ENCODE measurements at places on chromosomes 11 and 22.

- DNase-seq = no peak
These were observed 167.4 kb downstream of the MN1 start for GRCh38 chr22:27634043-27634740.

- DNase-seq = no peak
These were observed 22.1 kb downstream of the LMO1 start for GRCh38 chr11:8241373-8242117.

- DNase-seq = no peak
These were observed 162.4 kb downstream of the SOX6 start for GRCh38 chr11:16193897-16194381.

GRCh38 chr11:105734426-105734825, 124.6 kb downstream of the GRIA4 start:
- no peak for DNase-seq

DNA sequence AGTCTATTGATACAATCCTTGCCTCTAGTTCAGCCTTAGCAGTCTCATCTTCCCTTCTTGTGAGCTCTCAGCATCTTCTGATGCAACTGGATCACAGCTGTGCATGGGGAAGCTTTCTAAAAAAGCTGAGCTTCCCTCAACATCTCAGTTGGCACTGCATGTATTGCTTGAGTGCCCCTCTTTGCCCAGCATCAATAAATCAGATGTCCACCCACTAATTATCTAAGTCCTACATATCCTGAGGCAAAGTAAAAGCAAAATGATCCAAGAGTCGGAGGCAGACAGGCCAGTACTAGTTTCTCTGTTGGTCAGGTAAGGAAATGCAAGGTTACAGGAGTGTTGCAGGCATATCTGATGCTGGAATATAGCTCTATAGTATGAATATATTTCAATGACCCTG, 334.5 kb upstream of the NCAM1 start:
- no peak for DNase-seq

DNA sequence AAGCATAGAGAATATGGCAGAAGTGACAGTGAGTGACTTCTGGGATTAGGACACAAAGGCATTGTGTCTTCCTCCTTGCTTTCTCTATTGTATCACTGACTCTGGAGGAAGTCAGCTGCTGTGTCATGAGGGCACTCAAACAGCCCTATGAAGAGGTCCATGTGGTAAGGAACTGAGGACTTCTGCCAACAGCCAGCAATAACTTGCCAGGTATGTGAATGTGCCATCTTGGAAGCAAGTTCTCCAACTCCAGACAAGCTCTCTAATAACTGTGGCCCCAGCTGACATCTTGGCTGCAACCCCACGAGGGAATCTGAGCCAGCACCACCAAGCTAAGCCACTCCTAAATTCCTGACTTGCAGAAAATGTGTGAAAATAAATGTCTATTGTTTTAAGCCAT, 83.6 kb upstream of the ZBED5 start:
- DNase-seq = no peak

DNA sequence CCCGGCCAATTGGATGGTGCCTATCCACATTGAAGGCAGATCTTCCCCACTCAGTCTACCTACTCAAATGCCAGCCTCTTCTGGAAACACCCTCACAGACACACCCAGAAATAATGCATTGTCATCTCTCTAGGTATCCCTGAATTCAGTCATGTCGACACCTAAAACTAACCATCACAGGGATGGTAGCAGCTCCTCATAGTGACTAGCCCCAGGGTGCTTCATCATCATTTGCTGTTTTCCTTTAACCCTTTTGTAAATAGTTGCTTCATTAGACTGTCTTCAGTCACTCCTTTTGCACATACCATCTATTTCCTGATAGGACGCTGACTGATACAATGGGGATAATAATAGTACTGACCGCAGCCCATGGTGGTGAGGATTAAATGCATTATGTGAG, 18.8 kb upstream of the AMOTL1 start:
- DNase-seq = no peak

GRCh38 chr22:36197514-36198146, 4.0 kb downstream of the APOL4 start:
- DNase-seq = no peak

GRCh38 chr11:124762105-124762623, at the start of gene ESAM:
ESAM (minus strand) TSS chr11:124762290; CDS start chr11:124762154, 136 bp downstream.
- no peak for DNase-seq

GRCh38 chr11:107859459-107860239, 1.1 kb upstream of the SLC35F2 start:
- peak; percentile 35 for DNase-seq

DNA sequence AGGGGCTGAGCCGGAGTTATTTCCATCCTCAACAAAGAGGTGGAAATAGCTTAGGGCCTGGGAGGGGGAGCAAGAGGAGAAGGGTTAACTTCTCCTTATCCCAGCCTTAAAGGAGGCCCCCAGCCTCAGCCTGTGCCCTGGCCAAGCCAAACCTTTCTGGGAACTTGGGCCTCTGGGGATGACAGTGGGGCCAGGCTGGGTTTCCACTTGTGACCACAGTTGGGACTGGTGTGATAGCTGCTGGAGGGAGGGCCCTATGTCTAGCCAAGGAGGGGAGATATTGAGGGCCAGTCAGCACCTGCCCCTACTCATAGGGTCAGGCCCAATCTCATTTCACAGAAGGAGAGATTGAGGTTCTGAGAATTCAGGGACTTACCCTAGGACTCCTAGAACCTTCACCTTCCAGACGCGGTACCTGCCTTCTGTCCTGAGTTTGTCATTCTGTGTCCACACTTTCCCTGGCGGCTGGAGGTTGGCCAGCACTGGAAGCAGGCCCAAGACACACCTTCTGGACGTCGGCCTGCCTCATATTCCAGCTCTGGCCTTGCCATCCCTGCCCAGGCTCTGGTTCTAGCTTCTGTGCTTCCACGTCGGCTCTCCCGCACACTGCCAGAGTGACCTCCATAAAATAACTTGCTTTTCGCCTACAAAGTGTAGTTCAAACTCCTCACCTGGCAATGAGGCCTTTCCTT, 3.1 kb downstream of the RELT start:
- DNase-seq = no peak

- no peak for DNase-seq
These were observed 29.8 kb downstream of the SGSM3 start for GRCh38 chr22:40400159-40400558.

- DNase-seq = no peak
These were observed 63.4 kb downstream of the KCNJ1 start for GRCh38 chr11:128803449-128804245.

GRCh38 chr22:42277988-42278776, 7.7 kb upstream of the TCF20 start:
- DNase-seq = peak; percentile 74

- no peak for DNase-seq
These were observed 10.6 kb upstream of the CSNK1E start for GRCh38 chr22:38327805-38328204.

- DNase-seq = no peak
These were observed 123.0 kb upstream of the ANO5 start for GRCh38 chr11:22069844-22070243.

DNA sequence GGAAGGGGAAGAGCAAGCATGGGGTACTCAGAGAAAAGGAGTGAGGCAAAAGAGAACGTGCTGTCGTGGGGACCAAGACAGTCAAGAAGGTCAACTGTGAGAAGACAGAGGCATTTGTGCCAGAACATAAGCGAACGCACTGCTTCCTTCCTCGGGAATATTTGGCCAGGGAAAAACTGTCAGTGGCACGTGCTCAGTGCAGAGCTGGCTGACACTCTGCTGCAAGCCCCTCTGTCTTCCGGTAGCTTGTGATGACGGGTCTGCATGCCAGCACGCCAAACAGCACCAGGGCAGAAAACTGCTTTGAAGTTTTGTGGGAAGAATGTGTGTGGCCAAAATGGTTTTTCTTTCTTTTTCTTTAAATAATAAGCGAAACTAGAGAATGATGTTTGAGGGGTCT, 60.6 kb downstream of the SMCO4 start:
- DNase-seq = no peak

DNA sequence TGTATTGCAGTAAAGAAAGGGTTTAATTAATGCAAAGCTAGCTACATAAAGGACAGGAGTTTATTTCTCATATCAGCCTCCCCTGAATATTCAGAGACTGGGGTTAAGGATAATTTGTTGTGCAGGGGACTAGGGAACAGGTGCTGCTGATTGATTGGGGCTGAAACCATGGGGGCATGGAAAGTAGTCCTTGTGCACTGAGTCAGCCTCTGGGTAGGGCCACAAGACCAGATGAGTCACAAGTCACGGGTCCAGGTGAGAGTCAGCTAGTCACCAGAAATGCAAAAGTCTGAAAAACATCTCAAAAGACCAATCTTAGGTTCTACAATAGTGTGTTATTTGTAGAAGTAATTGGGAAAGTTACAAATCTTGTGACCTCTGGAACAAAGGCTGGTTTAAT, 32.9 kb upstream of the SYT13 start:
- DNase-seq = no peak

DNA sequence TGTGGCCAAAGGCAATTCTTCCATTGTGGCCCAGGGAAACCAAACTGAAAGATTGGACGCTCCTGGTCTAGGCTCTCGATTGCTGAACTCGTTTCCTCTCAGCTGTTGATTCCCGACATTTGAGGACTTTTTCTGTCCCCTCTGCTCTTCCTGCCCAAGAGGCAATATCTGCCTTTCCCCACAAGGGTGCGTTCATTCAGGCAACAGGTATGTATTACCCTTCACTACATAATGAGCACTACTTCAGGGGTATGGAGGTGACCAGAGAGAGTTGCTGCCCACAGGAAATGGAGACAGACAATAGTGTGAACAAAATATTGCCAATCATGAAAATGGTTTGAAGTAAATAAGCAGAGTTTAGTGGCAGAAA, 8.2 kb downstream of the PTH start:
- DNase-seq = no peak

- no peak for DNase-seq
These were observed 24.2 kb downstream of the PPFIBP2 start for GRCh38 chr11:7538031-7538430.

GRCh38 chr11:46808799-46809431, 37.2 kb downstream of the CKAP5 start:
- DNase-seq = no peak

DNA sequence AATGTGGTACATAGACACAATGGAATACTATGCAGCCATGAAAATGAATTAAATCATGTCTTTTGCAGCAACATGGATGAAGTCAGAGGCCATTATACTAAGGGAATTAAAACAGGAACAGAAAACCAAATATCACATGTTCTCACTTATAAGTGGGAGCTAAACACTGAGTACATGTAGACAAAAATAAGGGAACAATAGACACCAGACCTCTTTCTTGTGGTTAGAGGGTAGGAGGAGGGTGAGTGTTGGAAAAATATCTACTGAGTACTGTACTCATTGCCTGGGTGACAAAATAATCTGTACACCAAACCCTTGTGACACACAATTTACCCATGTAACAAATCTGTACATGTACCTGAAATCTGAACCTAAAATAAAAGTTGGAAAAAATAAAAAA, 59.1 kb upstream of the ANO5 start:
- no peak for DNase-seq

- no peak for DNase-seq
These were observed 1012.1 kb downstream of the OPCML start for GRCh38 chr11:132520199-132520598.

- no peak for DNase-seq
These were observed 16.8 kb downstream of the APOL6 start for GRCh38 chr22:35664955-35665587.

GRCh38 chr11:100727410-100727809, 40.3 kb downstream of the ARHGAP42 start:
- peak; percentile 11 for DNase-seq

GRCh38 chr22:43777286-43777685, 34.8 kb downstream of the EFCAB6 start:
- no peak for DNase-seq

DNA sequence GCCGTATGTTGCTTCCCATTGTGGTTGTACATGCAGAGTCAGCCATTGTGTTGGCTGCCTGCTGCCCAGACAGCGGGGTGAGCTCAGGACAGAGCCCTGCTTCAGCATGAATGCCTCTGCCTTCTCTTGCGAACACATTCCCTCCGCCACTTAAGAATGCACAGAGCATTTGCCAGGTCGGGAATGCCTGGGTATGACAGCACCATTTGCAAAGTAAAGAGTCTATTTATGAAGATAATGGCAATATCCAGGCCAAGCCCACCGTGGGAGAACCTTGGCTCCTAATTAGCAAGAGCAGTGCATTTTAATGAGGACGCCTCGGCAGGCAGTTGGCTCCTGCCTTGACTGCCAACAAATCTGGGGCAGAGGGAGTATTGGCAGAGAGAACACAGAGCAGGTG, 62.5 kb upstream of the SORL1 start:
- peak; percentile 7 for DNase-seq

DNA sequence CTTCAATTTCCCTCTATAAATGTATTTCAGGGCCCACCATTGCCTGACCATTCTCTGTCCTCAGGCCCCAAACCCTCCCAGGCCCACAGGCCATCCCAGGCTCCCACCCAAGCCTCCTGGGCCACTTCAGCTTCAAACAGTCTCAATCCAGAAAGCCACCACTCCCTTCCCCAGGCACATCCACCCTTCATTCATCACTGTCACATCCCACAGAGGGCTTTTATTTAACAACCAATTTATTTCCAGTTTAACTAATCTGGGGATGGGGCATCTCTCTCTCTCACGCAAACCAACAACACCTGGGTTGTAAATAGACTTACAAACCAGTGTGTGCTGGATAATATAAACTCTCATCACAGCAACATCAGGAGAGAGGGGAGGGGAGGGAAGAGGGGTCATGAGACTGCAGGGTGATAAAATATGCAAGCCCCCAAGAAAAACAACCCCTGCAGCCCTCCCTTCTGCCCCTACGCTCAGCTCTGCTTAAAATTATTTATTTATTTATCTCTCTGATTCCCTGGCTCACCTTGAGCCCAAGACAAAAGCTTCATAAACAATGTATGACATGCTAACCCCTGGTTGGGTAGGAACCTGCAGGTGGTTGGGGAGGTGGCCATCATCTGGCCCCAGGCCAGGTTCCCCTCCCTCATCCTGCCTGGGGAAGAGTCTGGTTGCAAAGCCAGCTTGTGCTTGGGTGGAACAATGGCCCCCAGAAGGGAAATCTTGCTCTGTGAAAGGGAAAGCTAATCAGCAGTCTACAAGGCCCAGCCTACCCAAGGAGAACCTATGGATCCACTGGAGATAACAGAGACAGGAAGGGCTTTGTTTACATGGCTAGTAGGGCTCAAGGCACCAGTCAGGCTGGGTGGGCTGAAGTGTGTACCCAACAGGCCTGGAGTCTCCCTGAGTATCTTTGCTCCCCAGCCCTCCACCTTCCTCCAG, 359.2 kb downstream of the BUD13 start:
- DNase-seq = no peak

- DNase-seq = no peak
These were observed 99.2 kb downstream of the C11orf65 start for GRCh38 chr11:108368134-108368533.

- DNase-seq = no peak
These were observed 652.1 kb upstream of the CHORDC1 start for GRCh38 chr11:90874986-90875385.

- DNase-seq = peak; percentile 93
These were observed 49.7 kb downstream of the RTL6 start for GRCh38 chr22:44448271-44448830.

DNA sequence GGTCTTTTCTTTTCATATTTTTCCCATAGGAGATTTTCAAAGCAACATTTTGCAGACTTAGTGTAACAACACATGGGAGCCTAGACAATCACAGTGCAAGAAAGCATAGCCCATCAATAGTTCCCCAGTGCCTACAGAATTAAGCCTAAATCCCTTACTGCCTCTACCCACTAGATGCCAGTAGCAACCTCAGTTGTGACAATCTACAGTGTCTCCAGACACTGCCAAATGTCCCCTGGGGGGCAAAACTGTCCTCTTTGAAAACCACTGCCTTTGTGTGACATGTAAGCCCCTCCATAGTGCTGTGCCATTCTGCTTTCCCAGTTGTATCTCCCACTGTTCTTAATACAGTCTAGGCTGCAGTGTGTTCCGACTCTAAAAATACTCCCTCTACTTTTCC, 1329.0 kb downstream of the LRRC4C start:
- DNase-seq = no peak
